SJSA1 (cell line): ENCODE measurements at places on chromosomes 6 and 20. TPM values are rescaled to one million over a fixed set of nuclear protein-coding genes. Genes with fewer than 3 reads are reported as not detected.

GRCh38 chr6:28005152-28005890 lies 48.3 kb downstream of the OR2B6 start:
- DNase-seq: no peak

The PDYN gene
- 0.05 TPM in 1 of 2 replicates, not detected in the other for total RNA-seq

The VSX1 gene
- total RNA-seq: not detected in 2 replicates

DNA sequence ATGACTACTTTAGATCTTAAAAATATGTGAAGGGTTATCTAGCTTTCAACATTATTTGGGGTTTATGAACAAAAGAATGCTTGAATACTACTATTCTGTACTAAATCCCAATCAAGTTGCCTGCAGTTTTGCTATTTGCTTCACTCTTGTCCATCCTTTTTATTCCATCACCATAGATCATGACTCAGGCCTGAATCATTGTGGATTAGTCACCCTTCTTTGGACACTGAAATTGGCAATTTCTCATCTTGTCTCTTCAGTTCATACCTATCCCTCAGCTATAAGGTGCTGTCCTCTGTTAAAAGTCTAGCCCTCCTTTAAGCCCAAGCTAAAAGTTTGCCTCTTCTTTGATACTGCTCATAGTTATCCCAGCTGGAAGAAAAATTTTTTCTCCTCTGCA lies 199.1 kb downstream of the CENPW start:
- no peak for DNase-seq
